Cardiac fibroblast (primary cell): ENCODE measurements at places on chromosomes 12 and 14.

- DNase-seq: peak; percentile 96
Observed at GRCh38 chr12:12779529-12779928, 5.9 kb upstream of the APOLD1 start.

GRCh38 chr12:16076557-16076956 lies 165.4 kb downstream of the DERA start:
- DNase-seq: peak; percentile 47

GRCh38 chr14:59320763-59321625 lies 132.5 kb downstream of the DAAM1 start:
- peak; percentile 87 for DNase-seq

DNA sequence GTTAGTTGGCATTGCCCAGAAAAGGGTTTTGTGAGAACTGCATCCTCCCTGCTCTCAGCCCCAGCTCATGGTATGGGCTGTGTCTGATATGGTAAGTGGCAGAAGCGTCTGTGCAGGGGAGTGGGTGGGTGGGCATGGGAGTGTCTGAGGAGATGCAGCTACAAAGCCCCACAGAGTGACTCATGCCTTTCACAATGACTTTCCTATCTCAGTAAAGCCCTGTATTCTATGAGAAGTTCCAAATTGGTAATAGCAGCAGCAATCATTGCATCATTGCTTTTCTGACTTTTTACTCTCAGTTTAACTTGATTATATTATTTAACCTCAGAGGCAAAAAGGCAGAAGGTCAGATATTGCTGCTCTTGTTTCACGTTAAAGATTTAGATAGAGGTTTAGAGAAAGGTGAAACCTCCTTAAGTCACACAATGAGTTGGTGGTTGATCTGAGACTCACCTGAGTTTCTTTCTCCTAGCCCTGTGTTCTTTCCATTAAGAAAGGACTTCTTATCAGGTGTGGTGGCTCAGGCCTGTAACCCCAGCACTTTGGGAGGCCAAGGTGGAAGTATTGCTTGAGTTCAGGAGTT lies 171.7 kb downstream of the SLC5A8 start:
- no peak for DNase-seq

- no peak for DNase-seq
Observed at GRCh38 chr12:67665679-67666078, 17.1 kb downstream of the DYRK2 start.

GRCh38 chr12:49089821-49090773 lies 4.5 kb downstream of the DHH start:
- DNase-seq: peak; percentile 58

GRCh38 chr12:3122841-3123678 lies 45.9 kb downstream of the TSPAN9 start:
- peak; percentile 91 for DNase-seq

GRCh38 chr14:74018174-74018585 lies 908 bp downstream of the ENTPD5 start:
- DNase-seq: peak; percentile 68

DNA sequence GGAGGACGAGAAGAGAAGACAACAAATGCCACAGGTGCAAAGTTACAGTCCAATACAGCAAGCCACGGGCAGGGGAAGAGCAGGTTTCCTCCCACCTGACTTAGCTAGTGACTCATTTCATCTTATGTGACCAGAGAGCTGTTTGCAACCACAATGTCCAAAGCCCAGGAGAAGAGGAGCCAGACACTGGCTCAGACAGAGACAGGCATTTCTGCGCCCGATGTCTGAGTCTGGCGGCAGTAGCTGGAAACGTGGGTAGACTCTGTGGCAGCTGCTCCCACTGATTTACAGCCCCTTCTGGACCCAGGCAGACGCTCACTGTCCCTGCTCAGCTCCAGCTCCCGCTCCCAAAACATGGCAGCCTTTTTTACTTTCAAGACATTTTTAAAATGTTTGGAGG lies 60.0 kb downstream of the CHGA start:
- no peak for DNase-seq

DNA sequence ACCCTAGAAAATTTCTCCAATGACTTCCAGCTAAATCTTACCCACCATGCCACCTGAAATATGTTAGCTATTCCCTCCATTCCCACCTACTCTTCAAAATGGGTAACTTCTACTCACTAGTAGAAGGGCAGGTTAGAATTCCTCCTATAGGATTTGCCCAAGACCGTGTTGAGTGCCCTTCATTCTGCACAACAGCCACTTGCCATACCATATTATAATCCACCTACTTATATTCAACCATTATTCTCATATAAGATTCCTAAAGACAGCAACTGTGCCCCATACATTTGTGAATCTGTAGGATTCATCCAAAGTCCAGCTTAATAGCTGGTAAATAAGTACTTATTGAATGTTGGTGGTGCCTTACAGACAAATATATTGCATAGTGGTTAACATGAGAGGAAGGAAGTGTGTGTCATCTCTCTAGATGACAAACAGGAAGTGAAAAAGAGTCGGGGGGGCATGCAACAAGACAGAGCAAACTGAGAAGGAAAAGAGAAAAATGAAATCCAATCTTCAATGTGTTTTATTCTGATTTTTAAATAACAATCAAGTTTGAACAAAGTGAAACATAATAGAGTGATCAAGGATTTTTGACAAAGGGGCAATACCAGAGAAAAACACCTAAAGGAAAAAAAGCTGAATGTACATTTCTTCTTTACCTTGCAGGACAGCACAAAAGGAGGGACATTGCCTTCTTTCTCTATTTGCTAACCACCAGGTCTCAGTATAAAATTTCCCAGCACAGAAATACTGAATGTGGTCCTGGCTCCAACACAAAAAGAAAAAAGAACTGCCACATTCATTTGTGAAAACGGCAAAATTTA lies 389.3 kb upstream of the USP15 start:
- DNase-seq: no peak

DNA sequence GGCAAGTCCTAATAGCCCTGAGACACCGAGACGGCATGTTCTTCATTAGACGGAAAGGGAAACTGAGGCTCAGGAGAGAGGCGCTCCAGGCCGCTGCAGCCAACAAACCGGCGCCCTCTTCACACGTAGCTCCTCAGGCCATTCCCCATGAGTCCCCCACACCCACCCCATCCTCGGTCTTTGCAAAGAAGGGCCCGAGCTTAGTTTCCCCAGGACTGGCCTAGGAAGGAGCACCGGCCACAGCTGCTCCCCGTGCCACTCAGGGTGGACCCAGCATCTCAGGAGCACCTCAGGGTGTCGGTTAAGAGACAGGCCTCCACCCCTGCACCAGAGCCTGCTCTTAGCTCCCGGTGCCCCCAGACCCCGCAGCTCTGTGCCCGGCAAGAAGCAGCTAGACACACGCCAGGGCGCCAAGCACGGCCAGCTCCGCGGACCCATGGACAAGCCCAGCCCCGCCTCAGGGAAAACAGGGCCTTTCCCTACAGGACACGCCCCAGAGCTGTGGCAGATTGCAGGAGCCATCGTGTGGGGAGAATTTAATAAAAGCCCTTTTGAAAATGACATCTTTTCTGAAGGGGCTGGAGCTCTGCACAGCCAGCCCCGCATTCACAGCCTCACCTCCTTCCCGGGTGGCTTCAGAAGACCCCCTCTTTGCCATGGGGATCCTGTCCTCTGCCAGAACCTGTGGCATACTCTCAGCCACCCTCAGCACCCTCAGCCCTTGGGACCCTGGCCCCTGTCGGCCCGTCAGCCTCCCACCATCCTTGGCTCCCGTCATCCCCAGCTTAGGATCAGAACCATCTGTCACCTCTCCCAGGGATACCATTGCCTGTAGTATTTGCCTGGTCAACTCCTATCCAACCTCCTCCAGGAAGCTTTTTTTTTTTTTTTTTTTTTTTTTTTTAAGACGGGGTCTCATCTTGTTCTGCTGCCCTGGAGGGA lies 59.7 kb downstream of the LGMN start:
- DNase-seq: no peak

GRCh38 chr14:91397965-91398591 lies 19.5 kb downstream of the CCDC88C start:
- DNase-seq: no peak

DNA sequence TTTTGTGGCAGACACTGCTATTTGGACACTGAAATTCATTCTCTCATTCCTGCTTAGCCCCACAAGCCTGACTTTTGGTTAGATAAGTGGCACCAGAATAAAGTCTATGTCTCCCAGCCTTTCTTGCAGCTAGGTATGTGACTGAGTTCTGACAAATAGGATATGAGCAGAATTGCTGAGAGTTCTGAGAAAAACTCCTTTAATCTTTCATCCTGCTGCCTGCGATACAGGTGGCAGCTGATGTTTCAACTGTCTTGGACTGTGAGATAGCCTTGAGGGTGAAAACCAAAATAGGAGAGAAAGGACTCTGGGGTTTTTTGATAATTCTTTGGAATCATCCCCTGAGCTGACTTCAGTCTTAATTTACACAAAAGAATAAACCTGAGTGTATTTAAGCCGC lies 55.8 kb downstream of the MBIP start:
- DNase-seq: no peak

DNA sequence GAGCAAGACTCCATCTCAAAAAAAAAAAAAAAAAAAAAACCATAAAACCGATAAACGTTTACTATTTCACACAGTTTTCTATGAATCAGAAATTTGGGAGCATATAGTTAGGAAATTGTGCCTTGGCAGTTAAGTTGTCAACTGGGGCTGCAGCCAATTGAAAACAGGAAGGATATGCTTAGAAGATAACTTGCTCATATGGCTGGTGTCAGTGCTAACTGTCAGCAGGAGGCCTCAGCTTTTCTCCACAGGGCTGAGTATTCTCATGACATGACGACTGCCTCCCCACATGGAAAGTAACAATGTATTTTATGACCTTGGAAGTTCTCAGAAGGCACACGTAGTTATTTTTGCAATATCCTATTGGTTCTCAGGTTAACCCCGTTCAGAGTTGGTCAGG lies 29.6 kb upstream of the OR5AU1 start:
- peak; percentile 35 for DNase-seq

DNA sequence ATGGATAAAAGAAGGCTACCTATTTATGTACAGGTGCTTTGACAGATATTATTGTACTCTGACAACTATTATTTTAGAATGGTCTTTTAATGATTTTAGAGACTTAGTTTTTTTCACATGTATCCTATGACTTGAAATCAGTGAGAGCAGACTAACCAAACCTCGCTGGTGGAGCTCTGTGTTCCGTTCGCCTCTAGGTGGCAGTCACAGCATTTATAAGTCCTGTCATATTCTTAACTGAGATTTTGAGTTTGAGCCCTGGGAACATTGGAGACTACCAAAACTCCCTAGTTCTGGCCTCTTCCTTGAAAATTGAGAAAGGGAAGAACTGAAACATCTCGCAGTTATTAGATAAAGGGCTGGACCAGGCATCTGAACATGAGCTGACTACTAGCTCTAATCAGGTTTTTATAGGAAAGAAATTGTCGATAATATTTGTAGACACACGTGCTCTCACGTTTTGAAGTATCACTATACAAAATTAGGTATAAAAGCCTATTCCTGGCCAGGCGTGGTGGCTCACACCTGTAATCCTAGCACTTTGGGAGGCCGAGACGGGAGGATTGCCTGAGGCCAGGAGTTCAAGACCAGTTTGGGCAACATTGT lies 48.3 kb downstream of the TTLL5 start:
- peak; percentile 92 for DNase-seq

- no peak for DNase-seq
Observed at GRCh38 chr14:62885451-62885850, 159.8 kb downstream of the KCNH5 start.

GRCh38 chr14:55605793-55606192 lies 25.8 kb downstream of the KTN1 start:
- peak; percentile 43 for DNase-seq

GRCh38 chr12:15355766-15356165 lies 33.5 kb downstream of the PTPRO start:
- DNase-seq: no peak

DNA sequence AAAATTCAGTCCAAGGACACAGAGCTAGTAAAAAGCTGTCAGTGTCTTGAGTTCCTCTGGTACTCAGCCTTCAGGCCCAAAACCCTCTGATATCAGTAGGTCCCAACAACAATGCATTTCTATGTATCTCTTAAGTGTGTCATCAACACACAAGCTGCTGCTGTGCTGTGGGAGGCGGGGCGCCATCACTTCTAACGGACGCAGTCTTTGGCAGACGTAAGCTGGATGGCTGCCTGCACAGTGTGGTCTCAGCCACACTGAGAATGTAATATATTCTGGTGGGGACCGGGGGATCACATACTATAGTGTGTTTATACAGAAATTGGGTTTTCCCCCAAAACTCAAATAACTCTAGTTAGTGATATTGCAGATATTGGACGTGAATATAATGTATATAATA lies 123.9 kb downstream of the SUDS3 start:
- no peak for DNase-seq

DNA sequence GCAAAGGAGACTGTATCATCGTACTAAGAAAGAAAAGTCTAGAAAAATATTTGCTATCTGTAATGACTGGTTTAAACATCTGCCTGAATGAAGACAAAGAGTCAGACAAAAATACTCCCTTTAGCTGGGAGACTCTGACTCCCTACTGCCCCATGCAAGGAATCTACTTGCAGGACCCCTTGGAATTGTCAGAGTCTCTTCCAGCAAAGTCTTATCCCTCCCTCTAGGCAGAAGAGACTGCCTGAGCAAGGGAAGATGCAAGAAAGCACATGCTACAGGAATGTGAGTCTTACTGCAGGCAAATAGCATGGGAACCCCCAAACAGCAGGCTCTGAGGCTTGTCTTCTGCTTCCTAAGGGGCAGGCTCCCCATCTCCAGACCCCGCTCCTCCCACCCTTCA lies 154.0 kb downstream of the KCNA5 start:
- DNase-seq: no peak

GRCh38 chr14:71163842-71164629 lies 256.8 kb downstream of the PCNX1 start:
- DNase-seq: no peak

- DNase-seq: peak; percentile 60
Observed at GRCh38 chr14:68377459-68377858, 415.4 kb downstream of the ZFP36L1 start.

DNA sequence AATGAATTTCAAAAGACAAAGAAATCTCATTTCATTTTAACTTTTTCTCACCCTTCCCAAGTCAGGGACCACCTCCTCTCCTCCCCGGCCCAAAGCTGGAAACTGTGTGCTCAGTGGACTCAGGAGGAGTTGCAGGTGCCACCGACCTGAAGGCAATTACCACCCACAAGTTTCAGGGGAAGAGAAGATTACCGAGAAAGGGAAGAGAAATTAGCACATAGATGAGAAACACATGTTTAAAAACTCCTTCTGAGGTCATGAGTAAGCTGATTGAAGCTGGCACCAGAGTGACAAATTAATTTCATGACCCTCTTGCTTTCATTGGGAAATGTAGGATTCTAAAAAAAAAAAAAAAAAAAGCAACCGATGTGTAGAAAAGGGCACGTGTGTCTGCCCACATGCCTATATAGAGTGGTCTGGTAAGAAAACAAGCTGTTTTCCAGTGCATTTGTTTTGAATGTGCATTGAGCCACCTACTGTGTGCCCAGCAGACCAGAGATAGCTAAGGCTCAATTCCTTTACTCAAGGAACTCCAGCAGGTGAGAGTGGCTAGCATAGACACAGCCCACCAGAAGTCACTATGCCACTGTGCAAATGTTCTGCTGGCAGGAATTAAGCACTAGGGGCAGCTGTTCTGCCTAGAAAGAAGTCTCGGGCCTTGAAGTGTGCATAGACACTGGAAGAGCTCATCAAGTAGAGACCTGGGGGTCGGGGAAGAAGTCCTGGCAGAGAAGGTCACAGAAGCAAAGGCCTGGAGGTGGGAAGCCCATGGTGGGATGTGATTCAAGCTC lies 30.5 kb downstream of the DPF3 start:
- DNase-seq: no peak

- no peak for DNase-seq
Observed at GRCh38 chr14:24435192-24435810, 5.5 kb downstream of the KHNYN start.

- peak; percentile 55 for DNase-seq
Observed at GRCh38 chr12:113262710-113263109, 41.4 kb downstream of the TPCN1 start.

- peak; percentile 24 for DNase-seq
Observed at GRCh38 chr14:90755661-90756304, 60.4 kb downstream of the TTC7B start.
